ENCODE measurements at places on chromosomes 2 and 18.

GRCh38 chr2:203772456-203773165 is 66.2 kb downstream of the CD28 start:
- no peak for DNase-seq

- no peak for DNase-seq
Observed at GRCh38 chr2:64652231-64653108, 1.2 kb downstream of the SERTAD2 start.

DNA sequence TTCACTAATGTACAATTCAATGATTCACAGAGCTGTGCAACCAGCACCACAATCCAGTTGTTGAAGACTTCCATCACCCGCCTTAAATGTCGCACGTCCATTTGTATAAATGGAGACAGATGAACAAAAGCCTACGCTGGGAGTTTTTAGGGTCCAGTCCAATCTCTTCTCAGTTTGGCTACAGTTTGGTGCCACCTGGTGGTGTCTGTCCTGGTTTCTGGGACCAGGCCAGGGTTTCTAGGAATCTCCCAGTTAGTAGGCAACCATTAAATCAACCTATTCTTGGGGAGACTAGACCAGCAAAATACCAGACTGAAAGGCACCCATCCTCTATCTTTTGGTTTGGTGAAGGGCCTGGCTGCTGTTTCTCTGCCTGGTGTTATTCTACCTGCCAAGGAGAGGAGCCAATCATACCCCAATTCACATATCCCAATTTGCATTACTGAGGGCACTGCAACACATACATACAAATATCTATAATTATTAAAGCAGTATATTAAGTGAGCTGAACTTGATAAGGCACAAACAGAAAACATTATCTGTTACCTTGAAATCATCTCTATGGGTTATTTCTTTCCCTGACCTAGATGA is 3.2 kb upstream of the DDX1 start:
- no peak for DNase-seq

DNA sequence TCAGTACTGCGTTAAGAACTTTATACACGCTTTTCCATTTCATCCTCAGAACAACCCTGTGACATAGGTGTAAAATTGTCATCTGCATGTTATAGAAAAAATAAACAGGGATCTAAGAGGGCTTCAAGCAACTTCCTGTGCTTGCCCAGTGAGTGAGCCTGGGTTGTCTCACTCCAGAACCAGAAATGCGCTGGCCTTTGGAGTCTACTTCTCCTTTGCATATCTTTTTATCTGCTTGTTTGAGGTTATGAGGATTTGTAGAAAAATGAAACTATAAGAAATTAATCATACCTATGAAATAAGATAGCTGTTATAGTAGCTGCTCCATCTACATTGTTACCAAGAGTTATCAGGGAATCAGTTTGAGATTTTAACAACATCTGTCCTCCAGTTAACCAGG is 55.3 kb upstream of the CABYR start:
- no peak for DNase-seq

GRCh38 chr2:212537726-212538304 is 787 bp downstream of the ERBB4 start:
- no peak for DNase-seq

DNA sequence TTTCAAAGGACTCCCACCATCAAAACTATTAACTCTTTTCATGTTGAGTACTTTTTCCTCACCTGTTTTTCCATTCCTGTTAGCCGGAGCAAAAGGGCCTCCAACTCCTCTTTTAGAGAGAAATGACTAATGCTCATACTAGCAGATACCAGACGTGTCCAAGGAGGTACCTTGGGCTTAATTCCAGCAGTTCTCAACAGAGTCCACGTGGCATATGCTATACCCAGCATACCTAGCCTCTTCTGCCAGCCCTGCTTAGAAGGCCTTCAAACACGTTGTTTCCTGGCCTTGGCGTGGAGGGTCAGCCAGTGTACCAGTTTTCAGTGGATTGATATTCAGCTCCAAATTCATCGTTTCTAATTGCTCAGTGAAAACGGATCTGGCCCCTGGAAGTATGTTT is 123.9 kb downstream of the MGAT5 start:
- no peak for DNase-seq

DNA sequence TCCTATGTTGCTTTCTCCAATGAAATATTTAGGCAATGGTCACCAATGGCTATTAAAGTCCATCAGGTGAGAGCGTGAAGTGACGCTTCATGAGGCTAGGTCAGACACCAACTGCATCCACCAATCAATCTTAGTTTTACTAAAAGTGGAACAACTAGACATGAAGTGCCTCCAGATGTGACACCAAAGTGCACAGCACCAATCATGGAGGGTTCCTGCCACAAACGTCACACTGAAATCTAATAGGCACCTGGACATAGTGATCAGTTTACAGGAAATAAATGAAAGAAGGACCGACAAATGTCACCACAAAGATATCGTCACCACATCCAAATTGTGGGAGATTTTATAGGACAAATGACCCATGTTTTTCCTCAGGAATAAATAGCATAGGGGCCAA is 70.5 kb downstream of the PSMG2 start:
- no peak for DNase-seq

DNA sequence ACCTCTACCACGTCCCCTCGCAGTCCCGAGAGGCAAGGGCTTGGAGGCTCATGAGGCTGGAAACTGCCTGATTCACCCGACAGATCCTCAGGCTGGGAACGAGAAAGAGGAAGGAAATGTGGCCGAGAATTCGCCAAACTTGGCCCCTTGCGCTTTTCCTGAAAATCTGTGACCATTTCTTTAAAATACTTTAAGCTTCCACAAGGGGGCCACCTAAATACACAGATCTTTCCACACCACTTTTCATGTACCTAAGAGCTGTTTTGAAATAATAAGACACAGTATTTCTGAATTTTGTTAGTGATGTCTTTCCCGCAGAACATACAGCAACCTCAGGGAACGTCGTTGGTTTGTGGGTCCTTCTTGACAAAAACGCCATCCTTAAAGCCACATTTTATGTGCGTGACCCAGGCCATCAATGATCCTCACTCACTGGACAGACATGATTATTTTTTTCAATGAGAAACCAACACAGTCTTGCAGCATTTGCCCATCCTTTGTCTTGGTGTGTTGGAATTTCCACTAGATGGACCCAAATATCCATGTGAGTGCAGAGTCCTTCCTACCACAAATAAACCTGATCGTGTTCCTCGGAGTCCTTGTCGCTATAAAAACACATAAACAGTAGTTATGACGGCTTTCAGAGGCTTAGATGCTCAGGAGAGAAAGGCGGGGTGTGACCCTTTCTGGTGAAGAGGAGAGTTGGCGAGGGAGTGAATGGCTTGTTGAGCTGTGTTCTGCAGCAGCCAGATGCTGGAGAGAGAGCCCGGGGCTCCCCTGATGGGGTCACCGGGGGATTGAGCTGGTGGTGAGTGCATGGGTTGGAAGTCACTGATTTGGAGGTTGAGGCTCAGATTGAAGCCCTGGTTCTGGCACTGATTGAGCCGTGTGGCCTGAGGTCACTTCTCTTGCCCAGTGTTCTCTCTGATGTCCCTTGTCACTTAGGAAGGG is 25.0 kb downstream of the DCDC2C start:
- DNase-seq, result no peak

DNA sequence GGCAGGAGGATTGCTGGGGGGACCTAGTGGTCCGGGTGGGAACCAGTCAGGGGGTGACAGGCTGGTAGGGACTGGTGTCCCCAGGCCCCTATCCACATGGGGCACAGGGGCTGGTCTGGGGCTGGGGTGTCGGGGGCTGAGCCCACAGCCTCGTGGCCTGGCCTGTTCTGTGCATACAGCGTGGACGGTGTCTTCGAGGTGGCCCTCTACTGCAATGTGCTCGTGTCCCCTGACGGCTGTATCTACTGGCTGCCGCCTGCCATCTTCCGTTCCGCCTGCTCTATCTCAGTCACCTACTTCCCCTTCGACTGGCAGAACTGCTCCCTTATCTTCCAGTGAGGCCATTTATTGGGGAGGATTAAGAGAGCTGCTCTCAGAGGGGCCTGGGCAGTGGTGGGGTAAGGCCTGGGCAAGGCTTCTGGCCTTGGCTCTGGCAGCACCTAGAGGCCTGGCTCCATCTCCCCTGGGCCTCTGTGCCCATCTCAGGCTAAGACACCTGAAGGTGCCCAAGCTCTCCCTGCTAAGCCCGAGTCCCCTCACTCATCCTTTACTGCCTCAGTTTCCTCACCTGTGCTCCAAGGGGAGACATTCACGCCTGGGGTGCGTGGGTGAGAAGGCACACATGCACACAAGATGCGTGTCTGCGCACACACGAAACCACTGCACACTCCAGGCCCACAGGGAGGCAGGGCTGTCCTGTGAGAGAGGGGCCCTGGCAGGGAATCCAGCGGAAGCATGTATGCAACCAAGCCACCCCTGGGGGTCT is 1.9 kb downstream of the CHRNG start:
- DNase-seq, result no peak

DNA sequence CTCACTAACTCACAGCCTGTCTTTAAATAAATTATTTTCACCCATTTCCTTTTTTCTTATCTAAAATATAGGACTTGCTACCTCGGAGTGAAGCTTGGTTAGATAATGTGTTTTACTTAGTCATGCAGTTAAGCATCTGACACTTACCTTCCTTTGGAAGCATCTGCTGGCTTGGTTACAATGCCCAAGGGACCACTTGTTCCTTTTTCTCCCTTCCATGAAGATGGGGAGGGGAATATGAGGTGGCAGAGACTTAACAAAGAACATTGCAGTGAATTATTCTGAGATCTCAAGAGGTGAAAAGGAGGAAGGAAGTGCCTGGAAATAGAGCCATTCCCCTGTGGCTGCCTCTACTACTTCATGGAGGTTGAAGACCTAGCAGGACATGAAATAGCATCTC is 145.4 kb upstream of the FOSL2 start:
- no peak for DNase-seq

DNA sequence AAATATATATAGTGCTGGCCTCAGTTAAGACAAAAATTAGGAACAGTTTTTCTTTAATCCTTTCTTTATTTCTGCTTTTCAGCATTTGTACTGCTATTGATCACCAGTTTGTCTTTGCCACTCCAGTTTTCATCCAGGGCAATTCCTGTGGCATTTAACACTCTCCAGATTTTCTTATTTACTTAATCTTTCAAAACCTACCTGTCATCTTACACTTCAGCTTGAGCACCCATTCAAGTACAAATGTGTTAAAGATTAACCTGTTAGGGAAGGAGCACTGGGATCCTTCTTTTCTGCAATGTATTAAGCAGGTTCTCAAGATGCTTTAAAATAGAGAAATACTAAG is 101.8 kb upstream of the SCN1A start:
- DNase-seq, result no peak

DNA sequence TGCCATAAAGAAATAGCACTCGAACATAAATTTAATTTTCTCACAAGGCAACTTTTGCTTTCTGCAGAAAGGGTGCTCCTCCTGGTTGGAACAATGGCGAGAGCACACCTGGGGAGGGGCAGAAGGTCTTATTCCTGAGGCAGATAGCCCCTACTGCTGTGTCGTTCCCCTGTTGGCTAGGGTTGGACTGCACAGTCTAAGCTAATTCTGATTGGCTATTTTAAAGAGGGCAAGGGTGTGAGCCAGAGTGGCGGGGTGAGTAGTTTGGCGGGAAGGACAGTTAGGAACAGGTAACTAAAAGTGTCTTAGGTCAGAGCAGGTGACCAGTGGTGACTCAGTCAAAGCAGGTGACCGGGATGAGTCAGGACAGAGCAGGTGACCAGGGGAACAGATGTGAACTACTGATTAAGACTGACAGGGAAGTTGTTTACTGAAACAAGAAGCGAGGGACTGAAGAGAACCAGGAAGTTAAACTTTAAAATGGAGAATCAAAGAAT is 49.7 kb upstream of the AGAP1 start:
- DNase-seq, result no peak

- DNase-seq, result no peak
Observed at GRCh38 chr2:43324259-43325106, 98.1 kb upstream of the ZFP36L2 start.

GRCh38 chr2:136217996-136218395 is 100.0 kb upstream of the CXCR4 start:
- DNase-seq, result no peak

DNA sequence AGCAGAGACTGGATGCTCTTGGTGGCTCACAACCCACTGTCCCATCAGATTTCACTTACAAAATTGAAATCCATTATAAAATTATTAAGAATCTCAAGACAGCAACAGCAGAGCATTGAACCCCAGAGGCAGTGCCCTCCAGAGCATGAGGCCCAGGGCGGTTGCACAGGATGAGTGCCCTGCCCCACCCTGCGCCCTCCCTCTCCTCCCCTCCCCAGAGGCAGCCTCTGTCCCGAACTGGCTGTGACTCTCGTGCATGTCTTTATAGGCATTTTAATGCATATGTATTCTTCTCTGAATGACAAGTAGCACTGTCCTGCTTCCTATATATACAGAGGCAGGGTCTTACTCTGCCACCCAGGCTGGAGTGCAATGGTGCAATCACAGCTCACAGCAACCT is 10.4 kb downstream of the MFSD2B start:
- no peak for DNase-seq

GRCh38 chr2:66507673-66508201 is 72.8 kb downstream of the MEIS1 start:
- no peak for DNase-seq

All from stimulated activated CD4-positive, alpha-beta T cell treated with anti-CD3 and anti-CD28 coated beads, TNF-alpha, amount 100 ng/mL, for 1 hour (primary cell).